ENCODE measurements at places on chromosomes 1 and 21. TPM values are rescaled to one million over a fixed set of nuclear protein-coding genes. Genes with fewer than 3 reads are reported as not detected.

GRCh38 chr21:45607909-45608295 lies 35.6 kb upstream of the PCBP3 start:
- DNase-seq, result no peak

DNA sequence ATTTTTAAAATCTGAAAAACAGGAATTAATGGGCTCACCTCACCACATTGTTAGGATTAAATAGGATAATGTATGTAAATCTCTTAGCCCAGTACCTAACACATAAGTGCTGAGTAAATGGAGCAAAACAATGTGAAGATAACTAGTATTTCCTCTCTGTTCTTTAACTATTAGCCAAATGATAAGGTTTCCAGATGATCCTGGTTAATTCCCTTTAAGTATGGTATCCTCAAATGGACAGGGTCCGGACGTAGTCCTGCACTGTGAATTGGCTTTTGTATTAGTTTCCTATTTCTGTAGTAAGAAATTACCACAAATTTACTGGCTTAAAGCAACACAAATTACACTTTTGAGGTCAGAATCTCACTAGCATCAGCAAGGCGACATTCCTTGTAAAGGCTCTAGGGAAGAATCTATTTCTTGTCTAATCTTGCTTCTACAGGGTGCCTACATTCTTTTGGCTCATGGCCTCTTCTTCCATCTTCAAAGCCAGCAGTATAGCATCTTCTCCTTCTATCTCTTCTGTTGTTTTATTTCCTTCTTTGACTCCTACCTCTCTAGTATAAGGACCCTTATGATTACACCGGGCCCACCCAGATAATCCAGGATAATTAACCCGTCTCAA lies 17.1 kb downstream of the SCAF4 start:
- no peak for DNase-seq

- no peak for DNase-seq
Measured at GRCh38 chr1:108685529-108685928, 6.6 kb upstream of the PRPF38B start.

DNA sequence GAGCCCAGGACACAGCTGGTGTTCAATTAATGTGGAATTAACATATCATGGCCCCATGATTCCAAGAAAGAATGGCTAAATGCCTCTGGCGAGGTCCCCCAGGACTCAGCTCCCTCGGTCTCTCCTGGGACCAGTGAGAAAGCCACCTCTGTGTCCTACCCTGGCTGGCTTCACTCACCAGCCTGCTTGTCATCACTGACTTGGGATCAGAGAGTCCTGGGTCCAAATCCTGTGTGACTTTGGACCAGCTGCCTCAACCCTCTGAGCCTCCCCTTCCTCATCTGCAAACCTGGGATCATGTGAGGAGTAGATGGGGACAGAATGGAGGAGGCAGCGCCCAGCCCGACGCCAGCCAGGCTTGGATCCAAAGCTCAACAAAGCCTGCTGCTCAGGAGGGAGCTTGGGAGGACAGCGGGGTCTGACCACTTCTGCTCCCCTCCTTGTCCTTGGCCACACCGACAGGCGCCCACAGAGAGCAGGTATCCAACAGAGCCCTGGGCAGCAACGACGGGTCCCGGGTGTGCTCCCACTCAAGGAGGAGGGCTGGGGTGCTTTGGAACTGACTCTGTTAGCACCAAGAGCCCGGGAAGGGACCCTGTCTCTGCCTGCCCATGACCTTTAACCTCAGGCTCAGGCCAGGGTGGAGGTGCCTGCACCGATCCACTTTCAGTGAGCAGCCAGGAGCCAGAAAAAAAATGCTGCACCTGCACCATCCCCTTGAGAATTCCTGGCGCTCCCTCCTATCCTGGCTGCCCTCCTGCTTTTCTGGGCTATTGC lies 3.2 kb downstream of the SH2D5 start:
- no peak for DNase-seq

GRCh38 chr1:192545896-192546521 lies 29.6 kb upstream of the RGS1 start:
- DNase-seq, result no peak

Gene GBP7
- 0.20 TPM for total RNA-seq
